ENCODE measurements at places on chromosomes 3 and 15.

DNA sequence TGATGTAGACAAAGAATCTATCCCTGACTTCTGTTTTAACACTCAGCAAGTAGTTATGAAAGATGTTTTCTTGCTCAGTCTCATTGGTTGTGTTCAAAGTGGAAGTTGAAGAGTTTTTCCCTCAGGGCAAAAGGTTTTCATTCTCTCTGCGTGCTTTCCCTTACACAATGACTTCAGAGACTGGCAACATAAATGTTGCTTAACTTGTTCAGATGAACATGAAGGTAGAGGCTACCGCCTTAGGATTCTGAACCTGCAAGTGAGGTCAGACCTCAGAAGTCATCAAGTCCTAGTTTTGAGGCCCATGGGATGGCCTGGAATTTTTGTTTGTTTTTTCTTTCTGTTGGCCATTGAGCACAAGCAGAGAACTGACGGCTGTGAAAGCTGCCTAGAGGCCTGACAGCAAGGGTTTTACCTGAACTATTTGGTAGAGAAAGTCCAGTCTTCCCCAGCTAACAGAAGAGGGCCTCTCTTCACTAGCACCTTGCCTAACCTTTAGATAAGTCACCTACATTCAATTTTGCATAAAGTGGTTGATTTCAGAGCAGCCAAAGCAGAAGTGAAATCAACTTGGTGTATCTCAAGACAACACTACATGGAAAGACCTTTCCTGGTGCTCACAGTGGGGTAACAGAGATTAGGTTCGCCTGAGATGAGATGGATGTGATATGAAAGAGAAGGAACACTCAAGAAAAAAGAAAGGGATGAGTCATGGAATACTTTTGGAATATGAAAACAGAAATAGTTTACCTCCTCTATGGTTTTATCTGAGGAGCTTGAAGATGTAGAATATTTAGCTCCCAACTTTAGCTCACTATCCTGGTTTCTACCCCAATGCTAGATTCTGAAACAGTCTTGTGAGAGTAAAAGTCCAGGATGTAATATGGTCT lies 53.6 kb upstream of the AP4E1 start:
- peak; percentile 19 for DNase-seq

- no peak for DNase-seq
Observed at GRCh38 chr3:57958642-57959422, 49.4 kb upstream of the FLNB start.

DNA sequence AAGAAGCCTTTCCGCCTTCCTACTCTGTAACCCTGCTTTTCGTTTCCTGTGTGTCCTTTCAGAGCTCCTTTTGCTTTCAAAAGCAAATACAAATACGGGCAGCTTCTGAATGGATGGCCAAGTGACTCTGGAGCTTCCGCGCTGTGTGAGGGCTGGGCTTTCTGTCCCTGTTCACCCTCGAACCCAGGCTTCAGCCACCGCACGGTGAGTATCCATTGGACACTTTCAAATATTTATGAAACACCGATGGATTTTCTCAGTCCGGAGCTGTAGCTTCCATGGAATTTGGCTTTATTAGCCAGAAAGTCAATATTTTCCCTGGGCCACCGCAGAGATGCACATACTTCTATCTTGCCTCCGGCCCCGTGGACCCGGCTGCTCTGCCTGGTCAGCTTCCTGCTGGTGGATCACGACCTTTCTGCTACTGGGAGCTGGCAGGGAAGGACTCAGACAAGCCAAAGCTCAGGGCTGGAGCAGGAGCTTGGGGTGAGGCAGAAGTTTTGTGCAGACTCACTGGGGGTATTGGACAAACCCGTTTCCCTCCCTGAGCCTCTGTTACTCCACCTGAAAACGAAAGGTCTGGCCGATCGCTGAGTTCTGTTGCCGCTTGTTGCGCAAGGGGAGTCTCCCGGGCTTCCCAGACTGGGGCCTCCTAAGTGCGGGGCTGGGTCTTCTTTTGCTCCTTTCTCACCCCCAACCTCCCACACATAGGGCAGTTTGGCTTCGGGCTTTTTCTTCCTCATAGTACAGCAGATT lies 63.6 kb downstream of the LINGO1 start:
- DNase-seq: no peak

DNA sequence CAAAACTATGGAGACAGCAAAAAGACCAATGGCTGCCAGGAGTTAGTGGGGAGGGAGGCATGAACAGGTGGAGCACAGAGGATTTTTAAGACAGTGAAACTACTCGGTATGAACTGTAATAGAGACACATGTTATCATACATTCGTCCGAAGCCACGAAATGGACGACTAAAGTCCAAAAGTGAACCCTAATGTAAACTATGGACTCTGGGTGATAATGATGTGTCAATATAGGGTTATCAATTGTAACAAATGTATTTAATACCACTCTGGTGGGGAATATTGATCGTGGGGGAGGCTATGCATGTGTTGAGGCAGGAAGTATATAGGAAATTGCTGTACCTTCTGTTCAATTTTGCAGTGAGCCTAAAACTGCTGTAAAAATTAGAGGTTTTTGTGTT lies 107.0 kb downstream of the CPN2 start:
- DNase-seq: no peak

- DNase-seq: no peak
Observed at GRCh38 chr3:71201939-71202338, 381.6 kb downstream of the FOXP1 start.

DNA sequence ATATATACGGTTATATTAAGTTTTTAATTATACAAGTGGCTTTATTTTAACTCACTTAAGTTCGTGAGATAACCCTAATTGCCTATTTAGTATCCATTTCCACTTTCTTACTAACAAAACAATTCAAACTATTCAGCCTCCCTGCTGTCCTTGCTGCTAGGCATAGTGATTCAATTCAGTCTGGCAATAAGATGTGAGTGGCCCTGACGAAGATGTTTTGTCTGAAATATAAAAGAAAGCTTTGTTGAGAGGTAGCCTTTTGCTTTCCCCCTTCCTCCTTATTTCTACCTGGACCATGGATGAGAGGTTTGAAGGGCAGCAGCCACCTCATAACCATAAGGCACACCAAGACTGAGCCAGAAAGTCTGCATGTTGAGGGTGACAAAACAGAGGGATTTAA lies 89.3 kb upstream of the TRIM42 start:
- DNase-seq: no peak

- no peak for DNase-seq
Observed at GRCh38 chr3:8980756-8981257, 17.5 kb upstream of the RAD18 start.

GRCh38 chr3:18111796-18112232 lies 313.3 kb downstream of the SATB1 start:
- peak; percentile 61 for DNase-seq

DNA sequence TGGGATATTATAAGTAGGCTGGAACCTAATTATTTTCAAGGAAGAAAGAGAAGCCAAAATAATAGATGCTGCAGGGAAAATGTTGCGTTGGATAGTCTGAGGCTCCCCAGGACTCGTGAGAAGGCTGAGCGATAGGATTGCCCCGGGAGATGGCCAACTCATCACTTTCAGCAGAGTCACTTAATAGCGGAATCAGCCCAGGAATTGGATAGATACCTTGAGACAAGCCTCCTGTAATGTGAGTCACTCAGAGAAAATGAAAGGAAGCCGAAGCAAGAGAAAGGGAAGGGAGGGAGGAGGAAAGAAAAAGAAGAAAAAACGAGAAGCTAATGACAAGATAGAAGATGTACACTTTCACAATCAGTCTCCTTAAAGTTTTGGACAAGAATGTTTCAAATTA lies 94.3 kb downstream of the SQOR start:
- peak; percentile 49 for DNase-seq

DNA sequence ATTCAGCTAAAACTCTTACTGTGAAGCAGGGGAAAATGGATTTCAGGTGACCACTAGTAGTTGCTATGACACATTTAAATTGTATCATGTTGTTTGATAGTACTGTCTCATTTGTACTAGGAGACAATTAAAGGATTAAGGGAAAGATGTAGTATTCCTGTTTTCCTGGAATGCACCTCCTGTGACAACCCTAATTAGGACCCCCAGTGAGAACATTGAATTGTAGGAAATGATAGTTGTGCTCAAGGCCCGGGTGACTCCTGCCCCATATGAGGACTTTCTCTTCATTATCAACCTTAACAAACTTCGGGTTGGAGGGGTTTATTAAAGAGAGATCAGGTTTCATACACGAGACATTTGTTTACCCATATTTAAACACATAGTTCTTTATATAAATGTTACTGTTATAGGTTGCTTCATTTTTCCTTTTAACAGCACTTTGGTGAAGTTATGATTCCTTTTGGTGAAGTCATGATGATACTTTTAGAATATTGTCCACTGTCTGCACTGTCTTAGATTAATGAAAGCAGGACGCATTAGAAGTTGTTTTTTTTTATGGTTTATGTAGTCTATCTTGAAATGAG lies 392.6 kb upstream of the NAALADL2 start:
- no peak for DNase-seq

- no peak for DNase-seq
Observed at GRCh38 chr3:106963442-106963841, 413.8 kb upstream of the CCDC54 start.

DNA sequence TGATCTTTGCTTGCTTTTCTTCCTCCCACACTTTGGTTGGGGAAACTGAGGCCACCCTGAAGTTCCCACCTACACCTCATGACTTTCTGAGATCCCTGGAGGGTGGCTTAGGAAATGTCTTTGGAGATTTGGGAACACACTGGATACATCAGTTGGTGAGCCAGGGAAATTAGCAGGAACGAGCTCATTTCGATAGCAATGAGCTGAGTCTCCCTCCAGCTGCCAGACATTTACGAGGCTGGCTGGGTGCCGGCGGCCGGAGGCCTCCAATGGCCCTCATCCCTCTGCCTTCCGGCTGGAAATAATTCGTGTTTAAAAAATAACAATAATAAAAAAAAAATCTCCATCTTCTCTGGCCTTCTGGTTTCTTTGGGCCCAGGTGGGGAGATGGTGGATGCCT lies 38.8 kb downstream of the SMAD6 start:
- peak; percentile 39 for DNase-seq

DNA sequence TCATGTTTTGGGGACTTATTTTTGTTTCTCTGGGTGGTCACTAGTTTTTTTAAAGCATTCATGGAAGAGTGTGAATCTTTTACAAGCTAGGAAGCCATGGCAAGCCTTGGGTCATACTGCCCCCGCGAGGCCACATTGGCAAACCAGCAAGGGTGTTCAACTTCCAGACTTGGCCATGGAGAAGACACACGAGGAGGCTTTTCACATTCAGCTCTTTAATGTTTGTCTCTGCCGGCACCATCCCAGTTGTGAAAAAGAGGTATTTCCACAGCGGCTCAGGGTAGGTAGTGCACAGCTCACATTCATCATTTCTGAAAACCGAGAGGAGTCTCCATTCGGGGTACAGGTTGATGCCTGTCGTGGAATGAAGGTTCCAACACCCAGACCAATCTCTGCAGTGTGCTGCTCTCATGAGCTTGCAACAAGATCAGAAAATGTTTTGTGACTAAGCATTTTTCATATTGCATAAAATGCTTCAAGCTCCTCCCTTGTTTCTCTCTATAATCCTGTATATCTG lies 7.7 kb downstream of the CCR5 start:
- DNase-seq: peak; percentile 67

Data from ELR (cell line).